SW480 (cell line): ENCODE measurements at places on chromosomes 5 and 9.

DNA sequence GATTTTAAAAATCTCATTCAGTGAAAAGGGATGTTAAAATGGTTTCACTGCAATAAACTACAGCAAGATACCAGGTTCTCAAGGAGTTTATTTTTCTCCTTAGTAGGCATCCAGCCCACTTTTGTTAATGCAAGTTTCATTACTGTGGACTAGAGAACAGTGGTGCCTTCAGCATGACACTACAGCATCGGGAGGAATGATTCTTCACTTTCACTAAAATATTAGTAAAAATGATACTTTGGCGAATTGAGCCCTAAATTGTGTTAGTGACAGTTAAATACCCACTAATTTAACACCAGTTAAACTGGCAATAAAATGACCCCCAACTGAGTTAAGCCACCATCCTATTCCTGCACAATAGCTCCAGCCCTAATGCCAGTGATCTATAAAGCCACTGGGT is 152.2 kb upstream of the MPDZ start:
- DNase-seq: no peak

DNA sequence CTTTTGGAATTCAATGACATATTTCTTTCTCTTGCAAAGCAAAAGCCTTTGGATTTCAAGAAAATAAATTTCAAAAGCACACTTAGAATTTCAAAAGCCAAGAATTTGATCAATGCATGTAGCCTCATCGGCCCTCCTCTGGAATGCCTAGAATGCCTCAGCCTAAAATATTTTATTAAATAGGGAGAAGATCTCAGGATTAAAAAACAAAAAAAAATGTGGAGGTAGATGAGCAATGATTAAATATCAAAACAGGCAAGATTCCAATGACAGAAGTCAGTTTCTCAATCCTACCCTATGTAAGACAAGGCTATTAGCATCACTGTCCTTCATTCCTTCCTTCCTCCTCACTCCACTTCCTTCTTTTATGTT is 169.0 kb downstream of the CDH6 start:
- no peak for DNase-seq

GRCh38 chr9:33817327-33818166 is 587 bp downstream of the UBE2R2 start:
- peak; percentile 81 for DNase-seq

DNA sequence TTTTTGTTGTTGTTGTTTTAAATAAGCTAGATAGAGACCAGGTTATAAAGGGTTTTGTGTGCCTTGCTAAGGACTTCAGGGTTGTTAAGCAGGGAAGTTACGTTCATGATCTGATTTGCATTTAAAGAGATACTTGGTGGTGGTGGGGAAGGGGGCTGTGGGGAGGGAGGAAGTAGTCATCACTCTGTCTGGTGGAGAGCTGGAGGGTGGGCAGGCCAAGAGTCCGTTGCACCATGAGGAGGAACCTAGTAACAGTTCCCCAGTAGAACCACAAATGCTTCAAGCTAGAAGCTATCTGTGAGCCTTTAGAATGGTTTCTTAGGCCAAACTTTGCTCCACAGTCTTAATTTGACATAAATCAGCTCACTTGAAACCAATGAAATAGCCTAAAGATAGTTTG is 18.7 kb upstream of the ROPN1L start:
- no peak for DNase-seq

DNA sequence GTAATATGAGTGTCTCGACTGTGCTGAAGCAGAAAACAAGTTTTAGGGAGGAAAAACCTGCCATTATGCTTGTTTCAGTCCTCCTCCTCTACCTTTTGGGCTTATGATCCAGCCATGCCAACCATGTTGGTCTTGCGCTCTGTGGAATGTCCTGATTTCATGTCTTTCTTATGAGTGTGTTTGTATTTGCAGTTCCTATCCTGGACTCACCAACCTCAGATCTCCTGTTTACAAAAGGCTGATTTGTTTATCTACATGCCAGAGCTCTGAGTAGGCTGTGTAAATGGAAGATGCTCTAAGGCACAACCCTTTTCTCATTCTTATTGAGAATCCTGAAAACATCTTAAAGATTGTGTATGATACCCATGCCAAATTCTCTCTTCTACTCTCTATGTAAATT is 138.6 kb downstream of the ARHGEF28 start:
- peak; percentile 11 for DNase-seq

DNA sequence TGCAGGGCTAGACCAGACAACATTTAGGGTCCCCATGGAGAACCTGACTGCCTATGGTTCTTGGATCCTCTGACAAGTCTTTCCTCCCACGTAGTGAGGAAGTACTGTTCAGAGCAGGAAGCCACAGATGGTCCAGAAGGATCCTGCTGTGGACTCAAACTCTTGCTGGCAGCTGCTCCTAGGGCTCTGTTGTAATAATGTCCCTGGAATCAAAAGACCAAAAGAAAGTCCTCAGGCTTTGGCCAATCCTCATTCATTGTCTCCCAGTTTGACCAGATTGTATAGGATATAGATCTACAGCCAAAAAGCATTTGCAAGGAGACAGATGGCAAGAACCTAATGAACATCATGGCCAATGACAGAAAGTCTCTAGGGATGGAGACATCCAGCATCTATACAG is 53.9 kb downstream of the SEMA6A start:
- DNase-seq: no peak

- no peak for DNase-seq
Observed at GRCh38 chr5:132020568-132021339, 9.3 kb upstream of the ACSL6 start.

DNA sequence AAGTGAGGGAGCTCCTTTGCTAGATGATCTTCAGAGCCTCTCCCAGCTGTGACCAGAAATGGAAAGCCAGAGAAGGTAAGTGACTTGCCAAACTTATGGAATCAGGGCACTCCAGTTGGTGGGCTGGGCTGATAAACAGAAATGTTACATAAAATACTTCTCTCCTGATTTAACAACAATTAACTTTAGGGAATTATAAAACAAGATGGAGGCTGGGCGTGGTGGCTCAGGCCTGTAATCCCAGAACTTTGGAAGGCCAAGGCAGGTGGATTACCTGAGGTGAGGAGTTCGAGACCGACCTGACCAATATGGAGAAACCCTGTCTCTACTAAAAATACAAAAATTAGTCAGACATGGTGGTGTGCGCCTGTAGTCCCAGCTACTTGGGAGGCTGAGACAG is 899 bp upstream of the MED10 start:
- no peak for DNase-seq

- DNase-seq: peak; percentile 62
Observed at GRCh38 chr9:109574061-109574882, 76.2 kb upstream of the PTPN3 start.

DNA sequence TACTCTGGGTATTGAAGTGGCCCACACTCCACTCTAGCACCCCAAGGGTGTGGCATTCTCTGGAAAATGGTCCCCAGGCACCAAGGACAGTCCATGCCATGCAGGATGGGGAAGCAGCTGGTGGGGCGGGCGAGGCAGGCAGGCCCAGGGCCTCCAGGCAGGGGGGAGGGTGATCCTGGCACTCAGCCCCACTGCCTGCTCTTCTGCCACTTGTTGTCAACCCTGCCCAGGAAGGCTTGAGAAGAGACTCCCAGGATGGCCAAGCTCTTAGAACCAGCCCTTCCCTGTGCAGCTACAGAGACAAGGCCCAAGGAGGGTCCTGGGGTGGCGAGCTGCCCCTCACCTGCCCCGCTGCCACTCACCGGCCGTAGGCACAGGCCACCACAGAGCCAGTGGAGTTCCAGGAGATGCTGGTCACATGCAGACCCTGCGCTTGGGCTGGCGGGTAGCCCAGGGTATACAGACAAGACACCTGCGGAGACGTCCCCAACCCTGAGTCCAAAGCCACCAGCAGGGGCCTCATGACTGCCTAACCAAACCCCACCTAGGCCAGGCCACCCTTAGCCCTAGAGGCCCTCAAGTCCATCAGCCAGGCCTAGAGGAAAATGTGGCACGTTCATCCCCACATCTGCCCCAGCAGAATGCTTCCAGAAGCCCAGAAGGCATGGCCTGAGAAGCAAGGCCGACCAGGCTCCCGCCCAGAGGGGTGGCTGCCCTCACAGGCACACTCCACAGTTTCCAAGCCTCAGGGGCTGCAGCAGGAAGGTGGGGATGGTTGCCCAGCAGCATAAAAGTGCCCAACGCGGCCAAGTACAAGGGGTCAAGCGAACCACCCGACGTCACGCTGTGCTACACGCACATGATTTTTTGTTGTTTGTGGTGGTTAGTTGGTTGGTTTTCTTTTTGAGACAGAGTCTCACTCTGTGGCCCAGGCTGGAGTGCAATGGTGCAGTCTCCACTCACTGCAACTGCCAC is 19.8 kb downstream of the DYNC2I2 start:
- no peak for DNase-seq

- DNase-seq: no peak
Observed at GRCh38 chr9:137112564-137113384, 1.8 kb downstream of the DPP7 start.

DNA sequence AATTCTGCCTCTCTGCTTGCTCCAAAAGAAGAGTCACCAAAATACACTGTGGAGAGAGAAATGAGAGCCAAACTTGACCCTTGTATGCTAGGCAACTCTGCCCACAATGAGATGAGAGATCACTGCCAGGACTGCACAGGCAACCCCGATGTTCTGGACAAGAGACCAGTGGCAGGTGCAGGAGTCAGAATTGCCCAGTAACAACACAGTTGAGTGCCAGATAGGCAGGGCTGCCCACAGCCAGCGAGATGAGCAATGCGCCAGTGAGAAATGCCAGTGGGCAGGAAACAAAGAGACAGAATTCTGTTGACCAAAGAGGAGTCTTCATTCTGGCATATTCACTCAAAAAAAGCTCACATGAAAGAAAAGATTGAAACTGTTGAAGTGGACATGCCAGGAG is 570.7 kb downstream of the CAAP1 start:
- no peak for DNase-seq

GRCh38 chr5:37063739-37064138 is 185.4 kb downstream of the CPLANE1 start:
- no peak for DNase-seq

- no peak for DNase-seq
Observed at GRCh38 chr5:154371687-154372086, 74.1 kb upstream of the SAP30L start.

- no peak for DNase-seq
Observed at GRCh38 chr9:841371-842209, at the start of gene DMRT1. DMRT1 (plus strand) TSS chr9:841697; CDS start chr9:841839, 142 bp downstream.

DNA sequence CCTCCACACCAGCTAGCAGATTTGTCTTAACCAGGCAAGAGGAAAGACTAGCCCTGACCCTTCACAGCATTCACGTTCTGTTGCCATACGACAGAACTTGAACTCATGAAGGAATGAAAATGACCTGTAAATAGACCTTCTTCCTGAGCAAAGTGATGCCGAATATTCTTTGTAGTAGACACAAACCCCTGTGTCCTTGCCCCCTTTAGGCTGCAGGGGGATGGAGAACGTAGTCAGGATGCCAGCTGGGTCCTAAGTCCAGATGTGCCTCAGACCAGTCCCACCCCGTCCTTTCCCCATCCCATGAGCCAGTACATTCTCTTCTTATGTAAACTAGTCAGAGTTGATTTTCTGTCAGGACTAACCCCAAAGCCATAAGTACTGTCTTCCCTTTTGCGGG is 104.2 kb upstream of the SAP30L start:
- DNase-seq: no peak

DNA sequence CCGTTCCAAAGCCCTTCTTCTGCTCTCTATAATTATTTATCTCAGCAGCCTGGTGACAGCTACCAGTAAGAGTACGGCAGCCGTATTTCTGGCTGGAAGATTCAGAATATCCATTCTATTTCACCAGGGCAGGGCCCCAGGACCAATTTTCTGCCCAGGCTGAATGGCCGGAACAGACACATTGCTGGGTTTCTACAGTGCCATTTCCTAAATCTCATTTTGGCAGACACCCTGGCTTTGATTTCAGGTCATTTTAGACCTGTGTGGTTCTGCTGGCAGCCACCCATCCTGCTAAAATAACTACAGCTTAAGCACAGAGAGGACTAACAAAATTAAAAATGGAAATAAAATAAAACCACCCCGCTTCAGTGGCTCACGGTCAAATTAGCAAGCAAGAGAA is 95.0 kb downstream of the CRB2 start:
- no peak for DNase-seq

DNA sequence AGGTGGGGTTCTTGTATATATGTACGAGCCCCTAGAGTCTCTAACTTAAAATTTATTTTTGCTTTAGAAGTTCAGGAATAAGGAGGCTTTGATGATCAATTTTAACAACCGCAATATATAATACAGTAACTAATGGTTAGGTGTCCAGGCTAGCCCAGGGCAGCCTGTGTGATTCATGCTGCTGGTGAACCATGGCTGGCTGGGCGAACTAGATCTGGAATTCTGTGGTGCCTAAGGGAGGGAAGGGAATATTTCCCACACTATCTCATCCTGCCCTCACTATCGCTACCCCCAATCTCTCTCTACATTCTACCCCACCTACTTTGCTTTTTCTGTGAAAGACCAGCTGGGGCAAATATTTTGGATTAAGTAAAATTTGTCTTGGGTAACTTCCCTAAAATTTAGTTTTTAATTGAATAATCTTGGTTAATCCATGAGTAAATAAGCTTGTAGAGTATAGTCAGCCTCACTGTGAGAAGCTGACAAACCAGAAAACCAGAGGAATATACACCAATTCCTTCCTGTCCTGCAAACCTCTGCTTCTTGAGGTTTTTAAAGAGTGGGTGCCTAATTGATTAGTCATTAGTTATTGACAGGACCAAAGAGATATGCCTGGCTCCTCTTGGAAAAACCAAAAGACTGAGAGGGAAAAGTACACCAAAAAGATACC is 115.1 kb upstream of the CCDC152 start:
- no peak for DNase-seq

DNA sequence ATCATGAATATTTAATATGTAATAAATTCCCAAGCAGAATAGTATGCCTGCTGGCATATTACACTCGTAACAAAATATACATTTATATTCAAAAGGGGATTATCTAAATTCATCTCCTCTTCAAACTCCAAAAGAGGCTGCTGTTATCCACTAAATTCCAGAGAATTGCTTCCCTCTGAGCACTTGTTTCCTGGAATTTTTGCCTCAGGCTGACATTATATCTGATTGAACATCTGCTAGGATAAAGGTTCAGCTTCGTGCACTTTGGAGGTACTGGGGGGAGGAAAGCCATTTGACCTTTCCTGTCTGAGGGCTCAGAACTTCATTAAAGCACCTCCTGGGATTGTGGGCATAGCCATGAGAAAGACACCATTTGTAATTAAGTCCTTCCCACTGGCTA is 4.3 kb upstream of the HAPLN1 start:
- no peak for DNase-seq

- no peak for DNase-seq
Observed at GRCh38 chr5:132473019-132473531, 17.5 kb downstream of the IRF1 start.

GRCh38 chr5:118551716-118552115 is 436.6 kb downstream of the DTWD2 start:
- no peak for DNase-seq
